ENCODE measurements at places on chromosomes 1 and 21.

- DNase-seq = no peak
Observed at GRCh38 chr1:208643005-208643597, 398.9 kb upstream of the PLXNA2 start.

DNA sequence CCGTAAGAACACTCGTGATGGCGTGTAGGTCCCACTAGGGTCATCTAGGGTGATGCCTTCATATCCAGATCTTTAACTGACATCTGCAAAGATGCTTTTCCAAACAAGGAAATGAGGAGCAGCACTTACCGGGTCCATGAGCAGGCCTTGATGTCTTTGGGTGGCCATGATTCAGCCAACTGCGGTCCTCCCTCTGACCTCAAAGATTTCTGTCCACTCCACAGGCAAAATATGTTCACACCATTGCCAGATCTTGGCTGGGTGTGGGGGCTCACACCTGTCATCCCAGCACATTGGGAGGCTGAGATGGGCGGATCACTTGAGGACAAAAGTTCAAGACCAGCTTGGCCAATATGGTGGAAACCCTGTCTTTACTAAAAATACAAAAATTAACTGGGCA is 18.2 kb downstream of the TRPM2 start:
- no peak for DNase-seq

- DNase-seq = no peak
Observed at GRCh38 chr1:162822391-162823200, 32.1 kb downstream of the HSD17B7 start.

GRCh38 chr1:160161965-160162705 is 10.7 kb downstream of the ATP1A4 start:
- no peak for DNase-seq

GRCh38 chr21:29499734-29500343 is 201.1 kb downstream of the BACH1 start:
- no peak for DNase-seq

GRCh38 chr1:211135342-211135950 is 1.5 kb upstream of the KCNH1 start:
- no peak for DNase-seq

- DNase-seq = no peak
Observed at GRCh38 chr1:53112271-53112774, 30.1 kb downstream of the SLC1A7 start.

DNA sequence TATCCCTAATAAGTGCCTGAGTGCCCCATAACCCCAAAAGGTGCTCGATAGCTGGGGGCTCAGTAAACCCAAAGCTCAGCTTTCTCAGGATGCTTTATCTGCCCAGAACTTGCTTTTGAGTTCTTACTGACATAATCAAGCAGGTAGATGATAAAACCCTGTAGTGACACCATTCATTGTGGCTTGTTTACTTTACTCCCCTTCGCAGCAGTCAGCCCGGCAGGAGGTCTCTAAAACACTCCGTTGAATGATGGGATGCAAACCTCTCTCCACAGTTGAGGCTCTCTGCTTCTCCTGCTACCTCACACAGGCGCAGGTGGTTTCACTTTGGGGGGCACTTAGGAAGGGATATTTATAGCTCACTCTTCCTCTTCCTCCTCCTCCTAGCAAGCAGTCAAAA is 349.4 kb downstream of the HLX start:
- no peak for DNase-seq

DNA sequence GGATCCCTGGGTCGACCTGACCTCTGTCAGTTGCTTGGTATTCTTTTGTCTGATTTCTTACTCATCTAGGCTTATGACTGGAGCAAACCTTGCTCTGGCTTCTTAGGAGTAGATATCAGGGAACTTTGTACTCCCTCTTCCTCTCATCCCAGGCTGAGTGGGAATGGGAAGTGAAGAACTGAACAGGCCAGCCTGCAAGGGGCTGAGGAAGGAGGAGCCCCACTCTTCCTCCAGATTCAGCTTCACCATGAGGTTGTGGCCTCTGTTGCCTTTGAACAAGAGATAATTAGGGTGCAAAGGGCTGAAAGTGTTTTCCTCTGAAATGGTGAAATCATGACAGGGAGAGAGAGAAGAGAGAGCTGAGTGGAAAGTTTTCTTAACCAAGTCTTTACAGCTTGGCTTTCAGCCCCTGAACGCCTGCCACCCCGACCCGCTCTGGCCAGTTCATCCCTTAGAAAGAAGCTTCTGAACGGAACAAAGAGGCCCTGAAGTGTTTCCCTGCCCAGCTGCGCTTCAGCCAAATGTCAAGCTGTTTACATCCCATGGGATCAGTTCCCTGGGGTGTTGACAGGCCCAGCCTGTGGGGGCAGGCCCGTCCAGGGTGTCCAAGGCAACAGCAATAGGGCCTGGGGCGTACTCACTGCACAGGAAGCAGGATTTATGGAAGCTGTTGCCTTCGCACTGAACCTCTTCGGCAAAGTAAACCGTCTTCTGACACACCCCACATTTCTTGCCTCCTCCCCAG is 11.2 kb downstream of the CSRP1 start:
- no peak for DNase-seq

DNA sequence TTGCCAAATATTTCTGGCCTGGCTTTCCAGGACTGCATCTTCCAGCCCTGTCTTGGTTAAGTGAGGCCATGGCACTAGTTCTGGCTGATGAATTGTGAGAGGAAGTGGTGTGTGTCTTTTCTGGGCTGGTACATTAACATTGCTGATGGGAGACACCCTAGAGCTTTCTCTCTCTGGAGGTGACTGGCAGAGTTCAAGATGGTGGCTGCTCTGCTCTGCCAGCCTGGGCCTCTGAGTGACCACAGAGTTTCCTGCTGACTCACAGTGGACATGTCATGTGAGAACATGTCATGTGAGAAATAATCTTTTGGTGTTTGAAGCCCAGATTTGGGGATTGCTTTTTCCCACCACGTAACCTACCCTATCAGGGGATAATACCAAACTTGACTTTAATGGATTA is 218.0 kb upstream of the KIAA0040 start:
- no peak for DNase-seq

DNA sequence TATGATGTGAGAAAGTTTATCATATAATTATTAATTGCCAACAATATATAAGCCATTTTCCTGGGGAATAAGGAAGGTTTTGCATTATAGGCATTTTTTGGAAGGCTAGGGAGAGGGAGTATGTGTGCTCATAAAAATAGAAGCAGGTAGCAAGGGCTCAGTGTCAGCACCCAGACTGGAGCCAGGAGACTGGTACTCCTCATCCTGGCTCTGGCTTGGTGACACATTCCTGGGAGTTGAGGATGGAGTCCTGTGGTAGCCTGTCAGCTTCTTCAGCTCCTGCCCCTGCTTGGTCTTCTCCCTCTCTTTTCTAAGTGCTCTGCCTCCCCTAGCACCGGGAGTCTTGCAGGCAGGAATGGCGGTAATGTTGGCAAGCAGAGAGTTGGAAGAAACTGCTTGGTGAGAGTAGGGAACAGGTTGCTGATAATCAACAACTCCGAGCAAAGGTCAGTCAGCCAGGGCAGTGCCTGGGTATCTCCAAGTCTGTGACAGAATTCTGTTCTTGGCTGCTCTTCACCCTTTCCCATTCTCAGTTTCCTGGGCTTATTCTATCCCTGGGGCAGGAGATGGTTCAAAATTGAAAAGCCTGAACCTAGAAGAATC is 23.0 kb downstream of the GIPC2 start:
- no peak for DNase-seq

- DNase-seq = no peak
Observed at GRCh38 chr1:214236477-214236876, 44.5 kb upstream of the SMYD2 start.

GRCh38 chr21:44010429-44010828 is 1.7 kb upstream of the TRAPPC10 start:
- no peak for DNase-seq

GRCh38 chr21:28696844-28697410 is 295.8 kb downstream of the LTN1 start:
- DNase-seq = no peak

DNA sequence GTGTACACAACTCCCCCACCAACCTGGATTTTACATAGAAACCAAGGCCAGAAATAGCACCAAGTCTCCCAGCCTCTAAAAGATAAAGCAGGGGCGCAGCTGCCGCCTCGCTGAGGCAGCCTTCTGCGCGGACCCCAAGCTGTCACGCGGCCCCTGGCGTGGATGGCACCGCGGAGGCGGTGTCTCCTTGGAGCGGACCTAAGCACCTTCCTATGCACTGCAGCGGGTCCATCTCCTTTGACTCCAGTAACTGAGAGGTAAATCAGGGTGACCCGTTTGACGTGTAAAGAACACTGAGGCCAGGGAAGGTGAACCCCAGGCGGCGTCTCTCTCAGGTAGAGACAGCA is 17.0 kb downstream of the ZNF697 start:
- no peak for DNase-seq

DNA sequence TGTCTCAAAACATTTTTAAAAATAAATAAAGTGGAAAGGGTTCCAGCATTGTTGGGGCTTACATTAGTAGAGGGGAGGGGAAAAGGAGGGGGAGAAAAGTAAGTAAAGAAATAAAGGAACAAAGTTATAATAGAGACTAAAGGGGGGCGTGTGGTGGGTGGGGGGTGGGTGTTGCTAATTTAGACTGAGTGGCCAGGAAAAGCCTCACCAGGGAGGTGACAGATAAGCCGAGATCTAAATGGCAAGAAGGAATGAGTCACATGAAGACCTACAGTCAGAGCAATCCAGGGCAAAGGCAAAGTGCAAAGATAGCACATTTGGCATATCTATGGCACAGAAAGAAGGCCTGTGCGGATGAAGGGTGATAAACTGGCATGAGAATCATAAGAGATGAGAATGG is 7.5 kb downstream of the MPL start:
- no peak for DNase-seq

- DNase-seq = no peak
Observed at GRCh38 chr1:11576109-11576875, 77.9 kb downstream of the FBXO2 start.

DNA sequence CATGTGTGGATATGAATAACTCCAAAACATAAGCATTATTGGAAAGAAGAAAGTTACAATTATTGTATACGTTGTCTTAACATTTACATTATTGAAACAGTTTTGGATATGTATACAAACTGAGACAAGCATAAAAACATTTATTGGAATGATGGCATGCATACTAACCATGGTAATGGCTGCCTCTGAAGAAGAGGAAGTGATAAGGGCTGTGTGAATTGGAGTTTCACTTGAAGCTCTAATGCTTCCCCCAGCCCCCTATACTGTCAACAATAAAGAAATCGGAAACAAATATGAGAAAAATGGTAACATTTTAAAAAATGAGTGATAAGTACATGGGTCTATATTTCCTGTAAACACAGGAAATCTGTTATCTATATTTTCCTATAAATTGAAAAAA is 367.7 kb upstream of the DPYD start:
- no peak for DNase-seq

DNA sequence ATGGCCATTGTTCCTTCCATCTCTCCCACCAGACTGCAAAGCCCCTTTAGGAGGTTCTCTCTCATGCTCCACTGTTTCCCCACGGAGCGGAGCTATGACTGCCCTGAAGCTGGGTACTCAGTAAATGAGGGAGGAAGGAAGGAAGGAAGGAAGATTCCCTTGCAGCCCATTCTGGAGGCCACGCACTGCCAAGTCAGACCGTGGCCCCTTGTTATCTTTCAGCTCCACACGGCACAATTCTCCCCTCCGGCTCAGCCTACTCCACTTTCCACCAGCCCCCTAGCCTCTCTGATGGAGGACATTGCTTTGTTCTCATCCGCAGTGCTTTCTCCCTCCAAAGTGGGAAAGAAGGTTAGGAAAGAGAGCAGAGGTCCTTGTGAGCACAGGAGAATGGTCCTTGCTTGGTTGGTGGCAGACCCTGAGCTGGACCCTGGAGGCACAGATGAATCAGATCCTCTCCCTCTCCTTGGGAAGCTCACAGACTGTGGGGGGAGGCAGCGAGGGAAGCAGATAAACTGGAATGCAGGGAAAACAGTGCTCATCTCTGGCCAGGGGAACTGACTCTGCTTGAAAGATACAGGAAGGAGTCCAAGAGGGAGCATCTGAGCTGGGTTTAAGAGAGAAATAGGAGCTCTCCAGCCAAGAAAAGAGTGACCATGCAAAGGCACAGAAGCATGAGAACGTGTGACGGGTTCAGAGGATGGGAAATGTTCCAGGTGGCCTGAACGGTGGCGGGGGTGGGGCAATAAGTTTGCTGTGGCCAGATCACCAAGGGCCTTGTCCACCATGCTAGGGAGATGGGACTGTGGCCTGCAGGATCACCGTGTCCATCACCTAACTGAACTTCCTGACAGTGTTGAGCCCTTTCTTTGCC is 52.6 kb downstream of the GLIS1 start:
- no peak for DNase-seq

DNA sequence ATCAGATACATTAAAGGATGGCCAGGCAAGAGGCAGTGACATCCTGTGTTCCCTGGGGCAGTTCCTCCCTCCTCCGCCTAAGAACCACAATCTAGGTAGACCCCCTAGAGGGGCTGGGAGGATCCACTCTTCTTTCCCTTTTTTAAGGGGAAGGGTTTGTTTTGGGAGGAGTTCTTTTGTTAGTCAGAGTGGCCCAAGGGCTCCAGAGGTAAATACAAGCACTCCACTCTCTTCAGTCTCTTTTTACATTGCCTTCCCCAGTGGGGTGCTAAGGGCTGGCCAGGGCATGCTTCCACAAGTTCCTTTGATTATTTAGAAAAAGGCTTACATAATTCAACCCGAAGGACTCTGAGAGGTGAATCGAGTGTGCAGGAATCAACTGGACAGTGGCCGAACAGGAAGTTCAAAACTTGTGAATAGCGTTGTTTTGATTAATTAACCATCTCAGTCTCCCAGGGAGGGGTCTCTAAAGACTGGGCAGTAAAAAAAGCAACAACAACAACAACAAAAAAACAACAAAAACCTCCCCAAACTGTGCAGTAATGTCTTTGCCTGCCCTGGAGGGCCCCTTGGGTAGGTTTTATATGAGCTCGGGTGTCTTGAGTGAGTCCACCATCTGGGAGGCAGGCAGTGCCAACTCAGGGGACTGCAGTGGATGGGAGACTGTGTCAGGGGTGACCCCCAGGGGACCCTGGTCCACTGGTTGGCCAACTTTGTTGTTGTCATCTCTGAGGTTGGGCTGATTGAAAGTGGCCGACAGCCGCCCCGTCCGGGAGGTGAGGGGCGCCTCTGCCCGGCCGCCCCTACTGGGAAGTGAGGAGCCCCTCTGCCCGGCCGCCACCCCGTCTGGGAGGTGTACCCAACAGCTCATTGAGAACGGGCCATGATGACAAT is 33.2 kb upstream of the ENO1 start:
- no peak for DNase-seq

Data from activated T-cell treated with anti-CD3 and anti-CD28 coated beads for 24 hours (primary cell).